ENCODE measurements at places on chromosomes 3 and 15.

DNA sequence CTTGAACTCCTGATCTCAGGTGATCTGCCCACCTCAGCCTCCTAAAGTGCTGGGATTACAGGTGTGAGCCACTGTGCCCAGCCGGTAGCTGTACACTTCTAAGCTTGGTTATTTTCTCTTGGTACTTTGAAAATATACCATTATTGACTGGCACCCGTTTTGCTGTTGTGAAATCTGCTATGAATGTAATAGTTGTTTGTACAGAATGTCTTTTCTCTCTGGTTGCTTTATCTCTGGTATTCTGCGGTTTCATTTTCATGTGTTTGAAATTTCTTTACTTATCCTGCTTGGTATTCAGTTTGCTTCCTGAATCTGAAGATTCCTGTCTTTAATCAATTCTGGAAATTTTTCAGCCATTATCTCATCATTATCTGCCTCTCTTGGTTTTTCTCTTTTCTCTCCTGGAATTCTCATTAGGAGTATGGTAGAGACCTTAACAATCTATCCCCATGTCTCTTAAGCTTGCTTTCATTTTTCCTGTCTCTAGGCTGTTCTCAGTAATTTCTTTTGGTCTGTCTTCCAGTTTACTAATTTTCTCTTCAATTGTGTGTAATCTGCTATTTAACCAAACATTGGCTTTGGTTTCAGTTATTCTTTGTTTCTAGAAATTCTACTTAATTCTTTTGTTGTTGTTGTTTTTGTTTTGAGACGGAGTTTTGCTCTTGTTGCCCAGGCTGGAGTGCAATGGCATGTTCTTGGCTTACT is 2.8 kb upstream of the PAK2 start:
- no peak for DNase-seq

DNA sequence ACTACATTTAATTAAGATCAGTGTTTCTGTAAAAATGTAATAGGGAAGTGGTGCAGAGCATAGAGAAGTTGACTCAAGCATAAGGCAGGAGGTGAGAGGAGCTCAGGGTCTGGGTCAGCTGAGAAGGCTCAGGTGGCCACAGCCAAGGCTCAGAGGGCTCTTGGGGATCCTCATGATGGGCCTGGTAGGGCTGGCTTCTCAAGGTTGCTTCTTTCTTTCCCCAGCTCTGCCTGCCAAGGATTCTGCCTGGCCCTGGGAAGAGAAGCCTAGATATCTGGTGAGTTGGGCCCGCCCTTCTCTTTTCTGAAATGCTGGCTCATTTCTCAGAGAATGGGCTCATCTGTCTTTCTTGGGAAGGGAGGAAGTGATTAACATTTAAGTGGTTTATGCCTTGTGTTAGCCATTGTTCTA is 6.5 kb downstream of the ZNF589 start:
- DNase-seq = no peak

GRCh38 chr15:39031596-39031995 is 467.0 kb upstream of the RASGRP1 start:
- no peak for DNase-seq

- no peak for DNase-seq
These were observed 1103.1 kb downstream of the ROBO2 start for GRCh38 chr3:78143000-78143399.

- no peak for DNase-seq
These were observed 3.1 kb downstream of the CCDC33 start for GRCh38 chr15:74239051-74239705.

GRCh38 chr15:71508081-71508682 is 302.2 kb upstream of the NR2E3 start:
- no peak for DNase-seq

DNA sequence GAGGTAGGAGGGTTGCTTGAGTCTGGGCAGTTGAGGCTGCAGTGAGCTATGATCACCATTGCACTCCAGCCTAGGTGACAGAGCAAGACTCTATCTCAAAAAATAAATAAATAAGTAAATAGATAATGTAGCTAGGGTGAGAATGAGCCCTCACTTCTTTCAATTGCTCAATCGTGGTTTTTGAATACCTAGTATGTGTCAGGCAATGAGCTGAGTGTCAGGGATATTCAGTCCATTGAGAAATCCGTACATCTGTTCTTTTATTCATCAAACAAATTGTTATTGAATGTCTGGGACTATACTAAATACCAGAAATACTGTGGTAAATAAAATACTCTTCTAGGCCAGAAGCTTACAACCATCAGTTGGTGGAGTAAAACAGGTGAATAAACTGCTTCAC is 6.2 kb upstream of the ZNF148 start:
- no peak for DNase-seq

DNA sequence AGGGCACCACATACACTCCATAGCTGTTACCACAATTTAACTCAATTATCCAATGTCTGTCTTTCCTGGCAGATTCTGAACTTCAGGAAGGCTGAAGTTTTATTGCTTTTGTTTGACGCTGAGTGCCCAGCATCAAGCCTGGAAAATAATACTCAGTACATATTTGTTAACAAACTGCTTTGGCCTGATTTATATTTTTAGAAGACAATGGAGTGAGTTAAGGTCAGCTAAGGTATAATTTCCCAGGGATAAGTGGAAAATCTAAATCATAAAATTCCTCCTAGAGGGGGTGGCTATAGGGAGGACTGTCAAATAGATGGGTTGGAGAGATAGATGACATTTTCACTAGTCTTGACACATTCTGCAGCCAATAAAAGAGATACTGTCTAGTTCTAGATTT is 659.4 kb upstream of the ADAMTS9 start:
- no peak for DNase-seq

- DNase-seq = no peak
These were observed 33.5 kb upstream of the ZNF639 start for GRCh38 chr3:179289295-179289694.

DNA sequence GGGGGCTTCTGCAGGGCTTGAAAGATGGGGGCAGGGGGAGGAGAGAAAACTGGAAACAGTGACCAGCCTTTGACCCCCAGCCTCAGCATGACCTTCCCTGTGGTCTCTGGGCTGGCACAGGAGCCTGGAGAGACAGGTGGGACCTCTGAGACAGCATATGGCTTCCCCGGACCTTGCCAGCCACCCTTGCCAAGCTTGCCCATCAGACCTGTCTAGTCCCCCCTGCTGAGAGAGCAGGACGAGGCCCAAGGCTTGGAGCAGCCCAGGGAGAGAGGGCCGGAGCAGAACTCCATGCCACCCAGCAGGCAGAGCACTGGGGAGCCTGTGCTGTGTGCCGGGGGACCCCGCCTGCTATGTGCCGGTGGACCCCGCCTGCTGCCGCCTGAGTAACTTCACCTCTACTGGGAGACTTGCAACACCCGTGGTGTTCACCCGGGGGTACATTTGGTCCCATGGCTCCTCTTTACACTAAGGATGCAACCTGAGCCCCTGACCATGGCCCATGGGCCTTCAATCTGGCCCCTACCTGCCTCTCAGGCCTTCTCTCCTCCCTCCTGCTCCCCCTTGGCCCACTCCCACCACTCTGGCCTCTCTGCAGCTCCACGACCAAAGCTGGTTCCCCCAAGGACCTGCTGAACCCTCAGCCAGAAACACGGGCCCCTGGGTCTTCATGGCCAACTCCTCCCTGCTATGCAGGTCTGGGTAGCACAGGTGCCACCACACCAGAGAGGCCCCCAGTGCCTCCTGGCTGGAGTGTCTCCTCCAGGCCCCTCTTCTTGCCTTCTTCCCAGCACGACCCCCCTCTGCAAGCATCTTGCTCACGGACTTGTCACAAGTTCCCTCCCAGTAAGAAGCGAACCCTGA is 21.1 kb upstream of the SLC41A3 start:
- DNase-seq = no peak

DNA sequence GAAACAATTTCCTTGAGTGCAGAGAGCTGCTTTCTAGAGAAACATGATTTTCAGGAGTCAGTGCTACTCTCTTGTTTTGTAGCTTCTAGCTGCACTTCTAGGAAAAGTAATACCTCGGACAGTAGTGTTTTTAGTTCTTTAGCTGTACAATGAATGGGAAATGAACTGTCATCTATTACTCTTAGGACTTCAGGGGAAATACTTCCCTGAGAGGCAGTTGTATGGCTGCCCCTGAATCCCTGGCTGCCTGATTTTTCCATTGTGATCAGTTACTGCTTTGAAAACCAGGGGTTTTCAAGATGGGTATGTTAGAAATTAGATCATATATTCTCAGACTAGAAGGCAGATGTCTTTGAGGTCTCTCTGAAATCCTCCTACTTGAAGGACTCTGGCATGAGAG is 200.3 kb upstream of the SEMA6D start:
- no peak for DNase-seq

GRCh38 chr3:37135561-37135960 is 38.8 kb downstream of the LRRFIP2 start:
- no peak for DNase-seq

DNA sequence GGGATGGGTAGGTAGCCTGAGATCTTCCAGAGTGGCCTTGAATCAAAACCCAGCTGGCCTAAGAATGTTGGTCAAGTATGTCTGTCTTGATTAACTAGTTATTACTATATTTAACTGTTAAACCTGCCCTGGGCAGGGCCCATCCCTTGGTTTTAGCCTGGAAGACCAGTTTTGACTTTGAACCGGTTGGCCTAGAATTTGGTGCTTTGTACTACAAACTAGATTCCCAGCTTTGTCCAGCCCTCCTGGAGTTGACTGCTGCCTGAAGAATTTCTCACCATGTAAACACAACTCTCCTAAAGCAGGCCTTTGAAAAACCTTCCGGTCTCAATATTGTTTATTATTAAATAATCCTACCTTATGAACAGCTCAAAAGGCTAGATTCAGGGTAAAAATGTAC is 16.0 kb downstream of the C15orf62 start:
- DNase-seq = no peak

GRCh38 chr3:29249829-29250345 is 31.0 kb upstream of the RBMS3 start:
- DNase-seq = no peak

DNA sequence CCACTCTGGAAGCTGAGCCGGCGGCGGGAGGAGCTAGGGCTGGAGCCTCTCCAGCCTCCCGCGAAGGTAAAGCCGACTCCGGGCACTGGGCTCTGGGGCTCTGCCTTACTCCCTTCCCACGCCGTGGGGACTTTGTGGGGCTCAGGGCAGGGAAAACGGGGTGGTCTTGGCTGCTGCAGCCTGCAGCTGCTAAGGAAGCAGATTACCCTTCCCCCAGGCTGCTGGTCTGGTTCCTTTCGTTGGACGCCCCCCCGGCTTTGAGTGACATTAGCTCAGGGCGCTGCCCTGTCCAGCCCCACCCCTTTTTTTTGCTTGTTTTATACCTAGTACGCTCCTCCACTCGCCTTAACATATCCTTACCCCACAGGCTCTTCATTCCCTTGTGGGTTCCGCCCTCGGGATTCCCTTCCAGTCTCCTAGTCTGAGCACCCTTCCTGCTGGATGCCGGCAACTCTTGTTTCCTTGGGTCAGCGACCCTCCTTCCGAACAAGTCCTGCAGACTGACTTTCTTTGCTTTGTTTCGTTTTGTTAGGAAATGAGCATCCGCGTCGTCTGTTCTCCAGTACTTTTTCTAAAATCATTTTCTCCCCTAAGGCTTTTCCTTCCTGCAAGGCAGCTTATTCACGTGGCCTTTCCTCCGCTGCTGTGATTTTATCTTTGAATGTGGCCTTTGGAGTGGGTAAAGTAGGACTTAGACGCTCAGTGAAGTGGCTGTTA is 551 bp downstream of the DNAJC13 start:
- peak; percentile 22 for DNase-seq

GRCh38 chr3:181442066-181442465 is 269.7 kb upstream of the SOX2 start:
- DNase-seq = no peak

DNA sequence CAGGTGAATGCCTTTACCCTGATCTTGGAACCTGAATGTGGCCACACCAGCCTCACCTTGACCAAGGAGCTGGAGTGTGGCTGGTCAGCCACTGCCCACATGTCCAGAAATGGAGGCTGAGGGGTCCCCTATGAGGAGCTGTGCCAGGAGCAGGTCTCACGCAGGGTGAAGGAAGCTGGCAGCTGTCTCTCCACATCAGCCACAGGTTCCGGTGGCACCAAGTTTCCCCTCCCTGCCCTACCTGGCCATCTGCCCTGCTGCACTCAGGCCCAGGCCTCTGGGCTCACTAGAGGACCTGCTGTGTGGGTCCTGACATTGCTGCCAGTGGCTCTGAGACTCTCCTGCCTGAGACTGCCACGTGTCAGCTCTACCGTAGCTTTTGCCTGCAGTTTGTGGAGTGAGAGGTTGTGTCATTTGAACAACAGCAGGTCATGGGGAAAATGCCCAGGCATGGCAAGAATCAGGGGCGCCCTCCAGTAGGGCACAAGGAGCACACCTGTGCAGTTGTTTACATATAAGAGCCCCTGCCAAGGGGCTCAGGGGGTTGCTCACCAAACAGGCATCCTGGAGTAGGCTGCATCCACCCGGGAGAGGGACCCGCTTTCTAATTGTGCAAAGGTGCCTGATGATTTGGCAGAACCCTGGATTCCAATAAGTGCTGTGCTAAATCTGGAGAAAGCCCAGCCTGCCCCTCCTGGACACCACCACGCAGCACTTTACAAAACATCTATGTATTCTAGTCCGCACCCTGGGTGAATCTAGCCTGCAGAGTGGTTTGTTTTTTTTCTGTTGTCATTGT is 258.5 kb upstream of the TLE3 start:
- no peak for DNase-seq

DNA sequence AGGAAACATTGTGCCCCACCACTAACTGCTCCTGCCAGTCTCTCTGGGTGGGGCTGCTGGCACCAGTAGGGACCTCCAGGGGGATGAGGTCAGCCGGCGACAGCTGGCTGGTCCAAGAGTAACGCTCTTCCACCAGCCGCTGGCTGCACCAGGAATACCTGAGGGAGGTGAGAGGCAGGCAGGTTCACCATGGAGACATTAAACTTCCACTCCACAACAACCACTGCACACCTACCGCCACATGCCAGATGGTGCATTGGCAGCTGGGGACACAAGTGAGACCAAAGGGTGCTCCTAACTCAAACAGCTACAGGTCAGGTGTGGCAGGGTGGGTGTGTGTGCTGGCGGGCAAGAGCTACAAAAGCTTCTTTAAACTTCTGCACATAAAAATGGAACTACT is 4.5 kb downstream of the POLG start:
- DNase-seq = no peak

- DNase-seq = no peak
These were observed 44.0 kb upstream of the GLCE start for GRCh38 chr15:69116391-69116790.

DNA sequence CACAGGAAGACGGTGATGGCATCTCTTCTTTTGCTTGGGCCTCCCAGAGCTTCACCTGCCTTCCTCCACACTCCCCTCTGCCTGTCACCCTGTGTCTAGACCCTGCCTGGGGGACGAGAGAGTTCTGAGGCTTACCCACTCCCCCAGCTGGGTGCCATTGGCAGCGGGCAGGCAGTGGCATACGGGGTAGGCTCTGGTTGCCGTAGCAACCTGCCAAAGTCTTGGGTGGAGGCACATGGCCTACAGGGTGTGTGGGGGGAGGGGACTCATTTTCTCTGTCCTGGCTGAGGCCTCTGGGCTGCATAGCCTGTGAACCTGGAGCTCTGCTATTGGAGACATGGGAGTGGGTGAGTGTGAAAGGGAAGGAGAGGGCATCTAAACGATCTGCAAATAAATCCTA is 4.4 kb downstream of the INSYN1 start:
- DNase-seq = no peak

All from CD8-positive, alpha-beta memory T cell (primary cell).